NCI-H1694 (cell line): ENCODE measurements at places on chromosomes 2 and 18.
A peak's percentile ranks its signal among the peaks of the same experiment; 100 is the strongest.

- DNase-seq = no peak
Measured at GRCh38 chr2:74768401-74768914, 65.5 kb upstream of the HK2 start.

DNA sequence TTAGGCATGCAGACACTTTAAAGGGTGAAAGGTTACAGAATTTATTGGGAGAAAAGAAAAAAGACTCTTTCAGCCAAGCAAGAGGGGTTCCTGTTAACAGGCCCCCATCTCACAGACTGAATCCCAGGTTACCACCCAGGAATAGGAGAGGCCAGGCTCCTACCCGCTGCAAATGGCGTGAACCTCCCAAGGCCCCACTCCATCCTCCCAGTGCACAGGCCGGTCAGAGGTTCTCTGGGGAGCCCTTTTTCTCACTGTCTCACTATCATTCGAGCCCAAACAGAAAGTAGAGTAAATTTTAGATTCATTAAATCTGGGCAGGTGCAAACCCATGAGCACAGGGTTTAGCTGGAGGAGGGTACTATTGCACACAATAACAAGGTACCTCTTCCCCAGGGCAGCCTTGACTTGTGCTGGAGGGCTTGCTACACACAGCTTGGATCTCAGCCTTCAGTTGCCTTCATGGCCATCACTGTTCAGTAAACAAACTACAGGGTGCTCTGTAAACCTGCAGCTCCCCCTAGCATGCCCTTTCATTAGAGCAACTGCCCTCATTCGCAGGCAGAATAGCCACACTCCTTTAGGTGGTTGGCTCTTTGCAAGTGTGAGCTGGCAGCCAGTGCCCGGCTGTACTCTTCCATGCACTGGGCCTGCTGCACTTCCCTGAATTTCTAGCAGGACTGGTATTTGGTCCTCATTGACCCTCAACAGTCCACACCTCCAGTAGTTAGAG is 7.3 kb upstream of the PLEK start:
- DNase-seq = peak; percentile 40

- DNase-seq = no peak
Measured at GRCh38 chr18:26312199-26312598, 86.0 kb downstream of the TAF4B start.

DNA sequence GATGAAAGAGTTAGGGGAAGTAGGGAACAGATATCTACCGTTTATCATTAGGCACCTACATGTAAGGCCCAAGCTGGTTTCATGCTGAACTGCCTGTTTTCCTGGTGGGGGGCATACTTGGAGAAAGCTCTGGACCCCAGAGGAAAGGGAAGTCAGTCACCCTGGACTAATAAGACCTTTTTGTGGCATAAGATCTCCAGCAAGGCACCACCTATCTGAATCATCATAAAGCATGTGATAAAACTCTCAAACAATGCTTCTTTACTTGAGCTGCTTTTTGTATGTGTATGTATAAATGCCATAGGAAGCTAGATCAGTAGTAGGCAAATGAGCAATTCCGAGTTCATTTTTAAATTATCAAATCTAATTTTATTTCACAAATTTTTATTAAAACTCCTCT is 104.8 kb downstream of the TANC1 start:
- no peak for DNase-seq

GRCh38 chr2:152791979-152792378 is 73.6 kb downstream of the ARL6IP6 start:
- no peak for DNase-seq

DNA sequence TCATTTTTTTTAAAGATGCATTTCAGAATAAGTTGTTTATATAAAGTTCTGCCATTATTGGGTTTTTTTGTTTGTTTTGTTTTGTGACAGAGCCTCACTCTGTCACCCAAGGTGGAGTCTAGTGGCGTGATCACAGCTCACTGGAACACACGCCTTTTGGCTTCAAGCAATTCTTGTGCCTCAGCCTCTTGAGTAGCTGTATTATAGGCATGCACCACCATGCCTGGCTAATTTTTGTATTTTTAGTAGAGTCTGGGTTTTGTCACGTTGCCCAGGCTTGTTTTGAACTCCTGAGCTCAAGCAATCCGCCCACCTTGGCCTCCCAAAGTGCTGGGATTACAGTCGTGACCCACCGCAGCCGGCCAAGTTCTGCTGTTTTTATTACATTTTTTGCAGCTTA is 72.3 kb downstream of the R3HDM1 start:
- no peak for DNase-seq

DNA sequence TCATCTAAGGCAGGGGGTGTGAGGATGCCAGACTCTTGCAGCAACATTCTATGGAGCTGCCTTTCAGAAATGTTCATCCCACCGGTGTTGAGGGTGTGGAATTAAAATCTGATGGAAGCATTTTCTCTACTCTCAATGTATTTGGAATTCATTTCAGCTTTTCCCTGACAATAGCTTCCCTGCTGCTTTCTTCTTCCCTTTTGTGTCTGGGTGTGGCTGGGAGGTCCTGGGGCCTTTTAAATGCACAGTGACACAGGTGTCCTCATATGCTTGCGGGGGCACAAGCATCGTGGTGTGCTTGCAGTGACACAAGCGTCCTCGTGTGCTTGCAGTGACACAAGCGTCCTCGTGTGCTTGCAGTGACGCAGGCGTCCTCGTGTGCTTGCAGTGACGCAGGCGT is 43.4 kb upstream of the ASB18 start:
- no peak for DNase-seq

GRCh38 chr2:136060416-136060815 is 57.5 kb downstream of the CXCR4 start:
- DNase-seq = no peak

GRCh38 chr18:10863026-10863425 is 286.3 kb downstream of the PIEZO2 start:
- no peak for DNase-seq

DNA sequence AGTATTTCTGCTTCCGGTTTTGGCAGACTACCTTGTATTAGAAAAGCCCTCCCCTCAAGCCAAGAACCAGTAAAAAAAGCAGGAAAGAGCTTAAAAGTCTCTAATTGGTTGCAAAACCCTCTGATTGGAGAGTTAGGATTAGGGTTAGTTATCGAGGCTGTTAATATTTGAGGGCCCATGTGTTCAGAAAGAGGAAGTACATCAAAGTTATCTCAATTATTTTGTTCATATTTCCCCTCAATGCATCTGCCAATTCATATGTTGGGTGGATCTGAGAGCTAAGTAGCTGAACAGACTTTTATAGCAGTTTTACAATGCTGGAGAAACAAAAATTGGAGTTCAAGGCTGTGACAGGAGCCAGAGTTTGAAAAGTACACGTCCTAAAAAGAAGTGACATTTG is 43.1 kb upstream of the KLHL14 start:
- no peak for DNase-seq

GRCh38 chr2:228107846-228108245 is 73.6 kb downstream of the SPHKAP start:
- no peak for DNase-seq

DNA sequence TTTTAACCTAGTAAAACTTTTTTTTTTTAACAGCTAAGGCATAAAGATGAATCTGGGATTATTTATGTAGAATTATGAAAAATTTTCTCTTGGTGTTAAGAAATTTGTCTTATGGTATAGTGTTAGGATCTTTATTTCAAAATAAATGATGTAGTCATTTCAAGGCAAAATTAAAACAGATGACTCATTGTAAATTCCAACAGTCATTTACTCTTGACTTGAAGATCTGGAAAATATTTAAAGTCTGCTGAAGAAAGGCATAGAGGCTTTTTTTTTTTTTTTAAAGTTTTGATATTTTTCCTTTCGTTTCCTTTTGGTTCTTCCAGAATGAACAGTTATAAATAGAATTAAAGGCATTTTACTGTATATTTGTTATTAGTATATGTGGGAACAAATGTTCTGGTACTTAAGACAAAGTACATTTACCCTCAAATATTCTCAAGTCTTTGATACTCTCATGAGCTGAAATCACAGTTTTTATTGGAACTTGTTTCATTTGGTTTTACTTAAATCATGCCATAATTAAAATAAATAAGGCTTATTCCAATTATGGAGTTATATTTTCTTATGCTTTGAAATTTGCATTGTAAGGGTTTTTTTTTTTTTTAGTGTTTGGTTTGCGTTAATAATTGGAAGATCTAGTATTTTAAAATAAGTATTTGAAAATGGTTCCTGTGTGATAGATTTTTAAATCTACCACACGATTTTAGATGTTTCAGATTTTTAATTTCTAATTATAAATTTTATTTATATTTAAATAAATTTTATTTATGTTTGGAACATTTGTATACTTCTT is 29.9 kb downstream of the GLS start:
- DNase-seq = no peak

GRCh38 chr2:143169105-143169504 is 39.9 kb downstream of the ARHGAP15 start:
- no peak for DNase-seq

GRCh38 chr2:85419009-85419675 is 628 bp downstream of the SH2D6 start:
- no peak for DNase-seq

GRCh38 chr2:121142452-121142851 is 142.6 kb downstream of the TFCP2L1 start:
- no peak for DNase-seq

GRCh38 chr2:60641811-60642788 is 88.6 kb upstream of the BCL11A start:
- DNase-seq = peak; percentile 52

DNA sequence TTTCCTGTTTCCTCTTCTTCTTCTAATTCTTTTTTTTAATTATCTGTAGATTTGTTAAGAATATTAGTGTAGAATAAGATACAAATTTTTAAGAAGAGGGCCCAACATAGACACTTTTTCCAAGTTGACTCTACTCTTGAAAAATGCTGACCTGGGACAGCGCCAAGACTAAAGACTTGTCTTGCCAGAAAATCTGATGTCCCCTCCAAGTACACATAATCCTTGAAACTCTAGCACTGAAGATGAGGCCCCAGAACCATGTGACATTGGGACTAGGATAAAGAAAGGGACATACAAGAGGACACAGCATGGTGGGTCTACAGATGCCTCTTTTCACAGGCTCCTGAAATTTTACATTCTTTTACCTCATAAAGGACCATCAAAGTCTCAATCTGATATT is 271.6 kb upstream of the SESTD1 start:
- DNase-seq = no peak

DNA sequence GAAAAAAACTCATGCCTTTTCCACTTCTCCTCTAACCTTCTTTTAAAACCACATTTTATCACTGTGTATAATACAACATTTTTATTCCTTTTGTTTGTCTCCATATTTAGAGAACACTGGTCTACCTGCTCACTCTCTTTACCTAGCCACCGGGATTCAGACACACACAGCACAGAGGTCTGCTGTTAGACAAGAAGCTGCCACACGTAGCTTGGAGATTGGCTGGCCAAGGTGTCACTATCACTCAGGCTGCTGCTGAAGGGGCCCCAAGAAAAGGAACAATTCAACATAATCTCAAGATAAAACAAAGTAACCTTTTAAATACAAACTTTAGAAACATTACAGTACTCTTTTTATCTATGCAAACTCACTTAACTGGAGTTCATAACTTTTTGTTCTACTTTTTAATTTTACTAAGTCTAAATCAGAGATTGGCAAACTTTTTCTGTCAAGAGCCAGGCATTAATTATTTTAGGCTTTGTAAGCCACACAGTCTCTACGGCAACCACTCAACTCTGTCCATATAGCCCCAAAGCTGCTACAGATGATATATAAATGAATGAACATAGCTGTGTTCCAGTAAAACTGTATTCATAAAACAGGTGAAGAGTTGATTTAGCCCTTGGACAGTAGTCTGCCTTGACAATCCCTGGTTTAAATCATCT is 25.8 kb downstream of the FEZ2 start:
- no peak for DNase-seq

DNA sequence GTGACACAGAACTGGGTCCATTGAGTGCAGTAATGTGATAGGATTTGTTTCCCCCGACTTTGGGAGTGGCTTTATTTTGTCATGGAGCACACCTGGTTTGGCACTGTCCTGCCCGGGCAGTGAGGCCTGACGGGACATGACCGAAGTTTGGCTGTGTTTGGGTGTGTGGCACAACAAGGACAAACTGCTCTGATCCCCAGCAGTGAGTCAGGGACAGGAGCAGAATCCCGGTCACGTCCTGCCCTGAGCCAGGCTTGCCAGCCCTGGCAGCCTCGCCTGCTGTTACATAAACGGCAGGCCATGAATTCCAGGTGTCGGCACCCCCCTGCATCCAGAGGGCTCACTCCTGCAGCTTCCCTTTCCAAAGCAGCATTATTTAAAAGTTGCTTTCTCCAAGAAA is 45.7 kb downstream of the IMPA2 start:
- DNase-seq = no peak

GRCh38 chr2:109720380-109721106 is 73.6 kb upstream of the RGPD5 start:
- DNase-seq = no peak

DNA sequence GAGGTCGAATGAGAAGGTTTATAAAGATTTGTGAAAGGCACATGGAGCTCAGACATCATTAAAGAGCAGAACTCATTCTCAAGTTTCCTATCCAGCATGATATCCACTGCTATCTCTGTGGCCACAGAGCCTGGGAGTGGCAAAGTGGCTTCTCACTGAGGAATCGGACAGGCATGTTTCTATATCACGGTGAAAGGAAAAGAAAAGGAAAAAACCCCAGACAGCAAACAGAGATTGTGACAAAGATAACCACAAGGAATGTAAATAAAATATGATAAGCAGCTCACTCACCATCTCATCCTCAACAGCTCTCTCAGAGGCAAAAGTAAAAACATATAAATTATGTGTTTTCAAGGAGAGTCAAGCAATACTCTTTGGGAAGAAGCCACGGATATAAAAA is 2.5 kb downstream of the PID1 start:
- no peak for DNase-seq

DNA sequence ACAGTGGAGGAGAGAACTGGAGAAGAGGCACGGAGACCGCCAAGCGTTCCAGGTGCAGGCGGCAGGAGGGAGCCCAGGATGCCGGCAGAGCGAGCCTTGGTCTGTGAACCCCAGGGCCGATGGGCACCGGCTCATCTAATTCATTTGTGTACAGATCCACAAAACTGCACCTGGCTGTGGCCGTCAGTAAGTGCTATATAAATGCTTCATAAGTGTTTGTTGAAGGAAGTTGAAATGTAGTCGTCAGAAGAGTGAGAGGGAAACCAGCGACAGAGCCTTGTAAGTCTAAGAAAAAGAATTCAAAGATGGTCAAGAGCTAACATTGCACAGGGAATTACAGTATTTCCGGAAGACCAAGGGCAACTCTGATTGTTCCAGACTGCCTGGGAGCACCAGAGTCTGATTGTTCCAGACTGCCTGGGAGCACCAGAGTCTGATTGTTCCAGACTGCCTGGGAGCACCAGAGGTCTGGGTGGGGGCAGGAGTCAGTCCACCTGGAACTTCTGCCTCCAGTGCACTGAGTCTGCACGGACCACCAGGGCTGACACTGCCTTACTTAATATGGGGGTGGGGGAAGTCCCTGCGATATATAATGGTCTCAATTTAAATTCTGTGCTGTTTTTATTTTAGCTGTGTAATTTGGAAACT is 112.3 kb downstream of the BCL2 start:
- no peak for DNase-seq

GRCh38 chr2:166516712-166517303 is 22.8 kb upstream of the SCN7A start:
- DNase-seq = peak; percentile 16

- no peak for DNase-seq
Measured at GRCh38 chr2:190507135-190507534, 27.4 kb downstream of the NEMP2 start.

- no peak for DNase-seq
Measured at GRCh38 chr18:46261799-46262198, 157.6 kb downstream of the HAUS1 start.
